ENCODE measurements at places on chromosomes 5 and 9. TPM values are rescaled to one million over a fixed set of nuclear protein-coding genes. Genes with fewer than 3 reads are reported as not detected.

- DNase-seq = no peak
Measured at GRCh38 chr5:111422245-111422644, 90.1 kb downstream of the STARD4 start.

ENTPD2 gene
- 1.2 TPM for total RNA-seq

IFNK gene
- total RNA-seq = not detected

GRCh38 chr5:150599917-150600511, 40.4 kb upstream of the SYNPO start:
- DNase-seq = peak; percentile 86

KIAA1191 gene
- 88.8 TPM for total RNA-seq

ZDHHC11B gene
- total RNA-seq = 12.7 TPM
